OCI-M1 (cell line): ENCODE measurements at places on chromosomes 3 and 15.

DNA sequence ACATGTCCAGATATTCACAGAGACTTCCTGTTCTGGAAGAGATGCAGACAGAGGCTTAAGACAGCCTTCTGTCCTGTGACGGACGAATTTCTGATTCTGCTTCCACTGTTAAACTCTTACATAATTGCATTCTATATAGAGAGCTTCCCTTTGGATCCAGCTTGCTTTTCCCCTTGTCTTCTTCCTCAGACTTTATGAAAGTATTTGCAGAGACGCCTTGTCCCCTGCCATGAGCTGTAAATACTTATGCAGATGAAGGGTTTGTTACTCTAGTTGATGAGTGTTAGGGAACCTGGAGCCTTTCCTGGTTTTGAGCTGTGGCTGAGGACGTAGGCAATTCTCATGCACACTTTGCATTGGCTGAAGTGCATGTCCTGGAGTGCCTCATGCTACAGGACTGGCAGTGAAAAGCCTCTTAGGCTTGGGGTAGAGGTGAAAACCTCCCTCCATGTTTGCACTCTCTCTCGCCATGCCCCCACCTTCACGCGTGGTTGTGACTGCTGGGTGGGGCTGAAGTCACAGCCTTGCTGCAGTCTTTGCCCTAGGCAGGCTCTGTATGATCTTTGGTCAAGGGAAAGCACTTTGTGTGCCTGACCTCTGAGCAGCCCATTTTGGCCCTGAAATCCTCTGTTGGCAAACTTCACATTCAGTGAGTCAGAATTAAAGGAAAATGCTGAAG is 286.6 kb downstream of the PTPRG start:
- no peak for DNase-seq

DNA sequence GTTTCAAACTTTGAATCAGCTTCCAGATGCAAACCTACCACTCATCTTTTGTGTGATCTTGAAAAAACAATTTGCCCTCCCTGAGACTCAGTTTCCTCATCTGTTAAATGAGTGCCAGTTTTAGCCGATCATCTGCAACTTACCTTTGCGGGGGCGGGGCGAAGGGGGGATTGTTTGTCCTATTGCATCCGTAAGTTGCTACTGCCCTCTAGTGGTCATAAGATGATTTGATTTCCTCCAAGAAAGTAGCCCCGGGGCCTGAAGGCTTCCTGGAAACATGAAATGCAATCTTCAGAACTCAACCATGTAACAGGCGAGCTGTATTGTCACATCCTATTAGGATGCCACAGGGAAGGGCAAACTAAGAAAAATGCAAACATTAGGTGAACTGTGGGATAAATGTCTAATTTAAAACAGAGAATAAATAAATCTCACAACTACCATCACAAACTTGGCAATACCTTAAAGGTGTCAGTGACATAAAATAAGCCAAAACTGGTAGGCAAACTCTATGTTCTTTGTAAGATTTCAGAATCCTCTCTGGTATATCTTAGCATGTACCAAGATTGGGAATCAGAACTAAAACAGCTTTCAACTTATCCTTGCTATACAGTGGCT is 63.5 kb upstream of the CLDN18 start:
- peak; percentile 80 for DNase-seq

DNA sequence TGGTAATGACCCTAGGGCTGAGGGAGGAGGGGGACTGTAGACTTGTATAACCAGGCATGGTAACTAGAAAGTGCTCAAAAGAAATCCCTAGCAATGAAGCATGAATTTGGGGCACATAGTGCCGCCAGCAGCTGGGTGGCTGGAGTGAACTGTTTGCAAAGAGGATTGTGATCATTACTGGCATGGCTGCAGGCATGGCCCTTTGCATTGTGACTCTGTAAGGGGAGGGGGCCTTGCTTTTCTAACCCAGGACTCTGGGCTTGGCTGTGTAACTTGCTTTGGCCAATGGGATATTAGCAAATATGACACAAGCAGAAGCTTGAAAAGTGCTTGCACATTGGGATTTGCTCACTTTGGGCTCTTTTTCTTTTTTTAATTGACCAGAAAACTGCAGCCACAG is 112.5 kb upstream of the RAD18 start:
- DNase-seq, result no peak

DNA sequence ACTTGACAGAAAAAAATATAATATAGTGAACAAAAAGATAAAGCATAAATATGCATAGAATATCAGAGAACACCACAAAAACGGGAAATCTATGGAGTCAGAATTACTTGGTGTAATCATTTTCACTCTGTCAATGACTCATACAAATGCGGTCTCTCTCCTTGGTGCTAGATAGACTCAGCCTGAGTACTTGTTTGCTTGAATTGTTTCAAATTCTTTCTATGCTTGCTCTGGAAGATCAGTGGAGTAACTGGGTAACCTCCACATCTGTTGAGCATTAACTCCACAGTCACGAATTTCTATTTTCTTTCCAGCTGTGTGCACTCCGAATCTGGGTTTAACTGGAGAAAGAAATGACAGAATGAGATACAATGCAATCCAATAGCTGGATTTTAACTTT is 760.4 kb downstream of the ZPLD1 start:
- peak; percentile 14 for DNase-seq

DNA sequence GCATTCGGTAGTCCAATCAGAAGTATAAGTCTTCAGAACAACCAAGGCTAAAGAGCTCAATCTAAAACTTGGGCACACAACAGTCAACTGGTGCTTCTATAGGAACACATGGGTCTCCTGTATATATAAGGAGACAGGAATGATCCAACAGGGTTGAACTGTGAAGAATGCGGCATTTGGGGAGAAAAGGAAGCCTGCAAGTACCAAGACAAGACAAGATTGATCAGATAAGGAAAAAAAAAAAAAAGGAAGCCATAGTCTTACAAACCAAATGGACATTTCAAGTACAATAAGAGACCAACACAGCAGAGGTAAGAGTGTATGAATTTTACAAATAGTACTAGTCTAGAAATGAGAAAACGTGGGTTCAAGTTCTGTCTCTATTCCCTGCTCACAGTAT is 6.5 kb downstream of the CPEB1 start:
- DNase-seq, result peak; percentile 52

DNA sequence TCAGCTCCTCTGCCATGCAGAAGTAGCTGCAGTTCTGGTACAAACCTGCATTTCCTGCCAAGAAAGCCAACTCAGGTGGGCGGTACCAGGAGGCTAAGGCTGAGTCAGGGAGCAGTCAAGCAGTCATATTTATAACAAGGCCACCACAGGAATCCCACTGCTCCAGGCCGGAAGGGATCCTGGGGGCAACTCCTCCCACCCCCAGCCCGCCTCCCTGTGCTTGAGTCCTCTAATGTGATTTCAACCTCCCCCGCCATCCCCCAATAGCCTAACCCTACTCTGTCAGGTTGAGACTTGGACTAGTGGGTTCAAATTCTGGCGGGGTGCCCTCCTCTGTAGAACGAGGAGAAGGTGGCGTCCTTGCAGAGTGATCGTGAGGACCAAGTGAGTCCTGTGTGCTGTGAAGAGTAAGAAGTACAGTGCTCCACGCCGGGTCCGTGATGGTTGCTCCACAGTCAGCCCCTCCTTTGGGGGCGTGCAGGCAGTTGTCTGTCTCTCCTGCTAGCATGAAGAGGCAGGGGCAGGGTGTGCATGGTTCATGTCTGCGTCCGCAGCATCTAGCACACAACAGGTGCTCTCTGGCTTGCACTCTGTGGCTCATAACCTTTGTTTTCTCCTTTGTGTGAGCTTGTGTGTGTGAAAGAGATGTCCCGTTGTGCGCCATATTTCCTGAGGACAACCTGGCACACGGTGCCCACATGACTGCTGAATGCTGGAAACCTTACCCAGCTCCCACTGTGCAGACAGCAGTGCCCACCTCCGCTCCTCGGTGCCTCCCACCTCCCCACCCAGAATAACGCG is 78.3 kb downstream of the SMAD6 start:
- DNase-seq, result no peak

DNA sequence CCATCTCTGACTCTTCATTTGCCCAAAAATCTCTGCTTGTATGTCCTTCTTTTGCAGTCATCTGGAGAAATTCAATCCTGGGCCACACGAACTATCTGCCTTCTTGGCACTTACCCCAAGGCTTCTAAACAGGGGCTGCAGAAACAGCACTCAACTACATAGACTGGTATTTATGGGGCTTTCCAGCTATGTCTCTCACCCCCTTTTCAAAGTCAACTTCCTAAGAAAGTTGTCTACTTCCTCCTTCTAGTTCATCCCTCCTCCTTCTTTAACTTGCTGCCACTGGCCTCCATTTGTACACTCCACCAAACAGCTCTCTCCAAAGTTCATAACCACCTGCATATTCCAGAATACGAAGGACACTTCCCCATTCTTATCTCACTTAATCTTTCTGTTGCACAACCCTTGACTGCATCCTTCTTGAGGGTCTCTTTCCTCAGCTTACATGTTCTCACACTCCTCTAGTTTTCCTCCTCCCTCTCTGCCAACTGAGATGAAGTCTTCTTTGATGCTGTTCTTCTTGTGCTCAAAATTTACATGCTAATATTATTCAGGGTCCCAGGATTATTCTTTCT is 55.2 kb downstream of the PLD1 start:
- peak; percentile 33 for DNase-seq

- no peak for DNase-seq
Observed at GRCh38 chr3:64426551-64426950, 201.3 kb upstream of the PRICKLE2 start.

DNA sequence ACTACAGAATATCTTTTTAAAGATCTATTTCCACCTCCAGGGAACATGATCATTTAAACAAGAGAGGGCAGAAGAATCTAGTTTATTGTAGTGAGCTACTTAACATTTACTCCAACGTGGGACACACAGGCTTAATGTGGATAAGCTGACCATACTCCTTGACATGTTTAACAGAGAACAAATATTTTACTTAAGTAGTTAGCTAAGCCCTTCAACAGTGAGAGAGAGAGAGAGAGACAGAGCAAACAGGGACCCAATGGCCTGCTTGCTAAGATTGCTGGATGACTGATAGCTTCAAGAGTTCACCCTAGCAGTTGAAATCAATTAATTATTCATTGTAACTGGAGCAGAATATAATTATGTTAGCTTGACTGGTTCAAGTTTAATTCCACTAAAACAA is 158.6 kb downstream of the ADAM10 start:
- no peak for DNase-seq

GRCh38 chr15:68635141-68635540 is 56.3 kb downstream of the CORO2B start:
- DNase-seq, result no peak

DNA sequence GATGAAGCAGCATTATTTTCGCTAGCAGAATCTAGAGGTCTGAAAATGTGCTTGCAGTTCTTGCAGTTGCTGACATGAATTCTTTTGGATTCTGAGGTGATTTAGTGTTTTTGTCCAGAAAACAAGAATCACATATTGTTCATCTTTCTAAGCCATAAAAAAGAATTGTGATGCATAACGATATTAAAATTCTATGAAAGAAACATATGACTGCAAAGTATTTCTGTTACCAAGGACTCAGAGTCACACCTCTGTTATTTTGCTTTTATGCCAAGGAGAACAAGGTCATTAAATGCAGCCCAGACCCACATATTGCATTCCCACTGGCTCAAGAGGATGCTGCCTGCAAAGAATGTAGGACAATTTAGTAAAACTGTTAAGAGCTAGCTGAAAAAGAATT is 299.8 kb upstream of the GPR149 start:
- no peak for DNase-seq

- no peak for DNase-seq
Observed at GRCh38 chr15:50777042-50777441, 11.5 kb upstream of the SPPL2A start.

DNA sequence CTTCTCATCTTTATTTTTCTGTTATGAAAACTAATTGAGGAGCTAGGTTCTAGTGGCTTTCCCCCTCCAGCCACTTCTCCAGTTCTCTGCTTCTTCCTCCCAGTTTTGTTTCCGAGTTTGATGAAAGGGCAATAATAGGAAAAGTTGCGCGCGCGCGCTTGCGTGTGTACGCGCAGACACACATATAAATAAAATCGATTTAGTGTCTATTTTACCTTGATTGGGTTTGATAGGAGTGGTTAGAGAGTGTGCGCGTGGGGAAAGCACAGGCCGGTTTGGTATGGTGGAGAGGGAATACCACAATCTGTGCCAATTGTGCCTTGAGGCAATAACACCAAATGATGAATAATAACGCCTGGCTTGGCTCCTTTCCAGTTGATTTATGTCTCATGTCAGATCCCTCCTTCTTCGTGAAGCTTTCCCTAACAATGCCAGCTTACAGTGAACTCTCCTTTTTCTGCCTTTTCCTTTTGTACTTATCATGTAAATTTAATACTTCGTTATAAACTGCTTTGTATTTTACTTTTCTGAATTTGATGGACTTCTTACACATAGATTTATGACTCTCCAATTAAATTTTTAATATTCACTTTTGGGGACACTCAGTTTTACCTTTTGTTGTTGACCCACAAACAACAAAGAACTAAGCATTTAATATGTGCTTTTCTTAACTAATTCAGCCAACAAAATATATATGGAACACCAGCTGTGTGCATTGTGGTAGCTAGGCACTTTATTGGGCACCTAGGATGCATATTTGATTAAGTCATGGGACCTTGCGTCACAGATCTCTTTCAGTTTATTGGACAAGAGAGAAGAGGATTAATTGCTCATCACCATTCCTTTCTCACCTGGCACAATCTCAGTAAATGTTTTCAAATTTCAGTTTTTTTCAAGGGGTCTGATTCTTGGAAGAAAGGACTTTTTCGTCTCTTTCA is 1.7 kb downstream of the TIPARP start:
- DNase-seq, result peak; percentile 54

DNA sequence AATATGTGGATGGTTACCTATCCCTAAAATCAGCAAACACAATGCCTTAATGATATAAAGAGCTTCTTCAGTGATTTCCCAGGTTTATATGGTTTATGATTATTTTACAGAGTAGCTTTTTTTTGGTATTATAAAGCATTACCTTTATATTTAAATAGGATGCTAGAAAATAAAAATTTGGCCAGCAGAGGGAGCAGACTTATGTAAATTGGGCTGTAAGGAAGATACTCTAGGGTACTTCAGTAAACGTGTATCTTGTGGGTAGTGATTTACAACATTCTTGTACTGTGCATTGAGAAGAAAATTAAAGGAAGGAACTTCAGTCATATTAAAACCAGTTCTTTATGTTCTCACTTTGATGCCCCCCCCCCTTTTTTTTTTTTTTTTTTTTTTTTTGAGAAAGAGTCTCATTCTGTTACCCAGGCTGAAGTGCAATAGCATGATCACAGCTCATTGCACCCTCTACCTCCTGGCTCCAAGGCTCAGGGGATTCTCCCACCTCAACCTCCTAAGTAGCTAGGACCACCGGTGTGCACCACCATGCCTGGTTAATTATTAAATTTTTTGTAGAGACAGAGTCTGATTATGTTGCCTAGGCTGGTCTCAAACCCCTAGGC is 167.9 kb downstream of the BBX start:
- peak; percentile 77 for DNase-seq

- DNase-seq, result no peak
Observed at GRCh38 chr3:143608966-143609365, 239.3 kb downstream of the SLC9A9 start.

GRCh38 chr3:189641776-189642175 is 10.6 kb downstream of the TP63 start:
- no peak for DNase-seq

DNA sequence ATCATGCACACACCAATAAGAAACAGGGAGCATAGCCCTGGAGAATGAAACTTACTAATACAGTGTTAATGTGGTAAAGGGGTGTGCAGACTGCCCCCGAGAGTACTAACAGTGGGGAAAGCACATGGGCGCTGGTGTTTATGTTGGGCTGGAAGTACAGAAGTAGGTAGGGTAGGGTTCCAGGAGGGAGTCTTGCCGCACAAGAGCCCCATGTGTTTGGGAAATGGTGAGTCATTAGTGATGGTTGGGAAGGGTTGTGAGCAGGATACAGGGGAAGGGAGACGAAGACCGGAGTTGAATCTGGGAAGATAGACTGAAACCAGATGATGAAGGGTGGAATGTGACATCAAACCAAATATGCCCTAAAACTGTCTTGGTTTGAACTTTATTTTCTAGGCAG is 117.1 kb downstream of the THSD4 start:
- DNase-seq, result no peak
